ENCODE measurements at places on chromosomes 3 and 15.

DNA sequence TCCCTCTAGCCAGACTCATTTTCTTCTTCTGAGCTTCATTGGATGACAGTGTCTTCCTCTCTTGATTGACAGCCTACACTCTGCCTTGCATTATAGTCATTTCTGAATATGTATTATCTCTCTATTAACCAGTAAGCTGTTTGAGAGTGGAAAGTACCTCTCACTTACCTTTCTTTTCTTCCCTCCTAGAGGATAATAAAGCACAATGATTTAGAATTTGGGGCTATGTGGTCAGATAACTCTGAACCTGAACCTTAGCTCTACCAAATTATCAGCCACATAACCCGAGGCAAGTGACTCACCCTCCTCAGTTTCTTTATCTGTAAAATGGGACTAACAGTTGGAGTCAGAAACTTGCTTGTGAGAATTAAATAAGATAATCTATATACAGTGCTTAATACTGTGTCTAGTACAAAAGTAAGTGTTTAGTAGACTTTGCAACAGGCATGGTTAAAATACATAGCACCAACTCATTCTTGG, 331.8 kb upstream of the TBL1XR1 start:
- DNase-seq: no peak

GRCh38 chr3:22236490-22237270, 485.7 kb upstream of the ZNF385D start:
- DNase-seq: no peak

DNA sequence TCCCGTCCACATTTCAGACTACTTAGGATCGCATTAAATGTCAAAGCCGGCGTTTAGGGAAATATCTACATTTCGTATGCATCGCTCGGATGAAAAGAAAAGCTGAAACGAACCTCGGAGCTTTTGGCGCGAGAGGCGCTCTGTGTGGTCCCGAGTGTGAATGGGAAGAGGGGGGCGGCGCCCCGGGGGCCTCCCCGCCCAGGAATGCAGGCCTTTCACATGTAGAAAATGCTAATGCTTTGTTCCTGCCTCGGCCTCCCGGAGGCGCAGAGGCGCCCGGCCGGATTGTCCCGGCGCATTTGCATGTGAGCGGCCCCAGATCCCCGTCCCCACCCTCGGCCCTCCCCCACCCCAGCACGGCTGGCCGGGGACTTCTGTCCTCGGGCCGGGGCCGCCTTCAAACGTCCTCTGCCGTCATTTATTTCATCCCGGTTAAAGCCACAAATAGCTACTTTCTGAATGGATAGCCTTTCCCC, 37.0 kb upstream of the TRIM71 start:
- no peak for DNase-seq

DNA sequence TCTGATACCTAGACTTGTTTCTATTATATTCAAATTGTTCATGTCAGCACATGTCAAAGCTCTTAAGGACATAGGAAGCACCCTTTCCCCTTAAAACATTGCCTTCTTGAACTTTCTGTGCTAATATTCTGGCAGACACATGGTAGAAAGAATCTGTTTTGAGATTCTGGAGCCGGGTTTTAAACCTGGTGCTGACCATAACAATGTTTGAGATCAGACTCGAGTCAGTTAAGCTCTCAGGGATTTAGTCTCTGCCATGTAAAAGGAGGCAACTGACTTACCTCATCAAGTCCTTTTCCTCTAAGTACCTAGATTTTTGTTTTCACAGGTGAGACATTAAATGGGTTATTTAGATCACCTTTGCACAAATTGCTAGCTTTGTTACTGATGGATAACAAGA, 38.9 kb downstream of the RBMS3 start:
- no peak for DNase-seq

DNA sequence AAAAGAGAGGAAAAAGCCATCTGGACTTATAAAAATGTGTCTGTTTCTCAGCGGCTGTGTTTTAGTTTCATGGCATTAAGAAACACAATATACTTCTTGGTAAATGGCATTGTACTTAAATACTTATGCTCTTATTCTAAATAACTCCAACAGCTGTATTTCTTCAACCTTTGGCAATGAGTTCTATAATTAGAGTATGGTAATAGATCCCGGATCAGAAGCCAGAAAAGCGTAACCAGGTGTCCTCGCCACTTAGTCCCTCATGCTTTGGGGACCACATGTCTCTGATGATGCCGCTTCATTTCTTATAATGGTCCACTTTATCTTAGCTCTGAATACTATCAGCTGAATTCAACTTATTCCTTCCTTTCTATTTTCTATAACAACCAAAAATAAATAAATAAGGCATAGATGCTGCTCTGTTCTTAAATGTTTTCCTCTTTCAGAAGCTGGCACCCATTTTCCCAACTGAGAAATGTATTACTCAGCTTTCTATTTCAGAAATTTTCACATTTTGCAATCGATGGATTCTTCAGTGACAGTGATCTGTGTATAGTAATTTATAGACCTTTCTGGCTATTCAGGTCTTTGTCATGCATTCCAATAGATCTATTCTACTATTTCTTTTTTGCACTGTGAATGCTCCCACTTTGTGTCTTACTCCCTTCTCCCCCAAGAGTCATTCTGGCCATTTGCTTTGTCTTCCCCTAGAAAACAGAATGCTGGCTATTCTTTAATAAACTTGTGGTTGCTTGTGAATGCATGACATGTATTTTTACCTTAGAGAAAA, 87.6 kb upstream of the KBTBD8 start:
- DNase-seq: no peak

DNA sequence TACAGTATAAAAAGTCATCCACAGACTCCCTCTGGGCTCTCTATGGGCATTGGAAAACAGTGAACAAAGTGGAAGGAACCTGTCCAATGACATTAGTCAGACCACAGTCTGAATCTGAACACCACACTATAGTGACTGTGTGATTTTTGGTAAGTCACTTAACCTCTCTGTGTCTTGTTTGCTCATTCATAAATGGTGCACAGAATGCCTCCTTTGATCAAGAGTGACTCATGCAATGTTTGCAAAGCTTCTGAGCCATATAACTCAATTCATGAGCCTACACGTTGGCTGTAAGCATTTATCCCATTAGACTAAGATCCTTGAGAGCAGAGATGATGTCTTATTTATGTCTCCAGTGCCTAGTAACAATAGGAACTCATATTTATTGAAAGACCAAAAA, 46.7 kb downstream of the SV2B start:
- no peak for DNase-seq

GRCh38 chr15:57887825-57888224, 177.7 kb downstream of the ALDH1A2 start:
- no peak for DNase-seq

DNA sequence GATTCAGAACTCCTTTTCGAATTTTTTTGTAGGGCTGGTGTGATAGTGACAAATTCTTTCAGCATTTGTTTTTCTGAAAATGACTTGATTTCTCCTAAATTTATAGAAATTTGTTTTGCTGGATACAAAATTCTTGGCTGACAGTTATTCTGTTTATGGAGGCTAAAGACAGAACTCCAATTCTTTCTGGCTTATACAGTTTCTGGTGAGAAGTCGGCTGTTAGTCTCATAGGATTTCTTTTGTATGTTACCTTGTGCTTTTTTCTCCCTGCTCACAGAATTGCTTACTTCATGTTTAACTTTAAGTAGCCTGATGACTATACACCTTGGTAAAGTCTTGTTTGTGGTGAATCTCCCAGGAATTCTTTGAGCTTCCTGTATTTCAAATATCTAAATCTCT, 1264.6 kb downstream of the NSUN3 start:
- no peak for DNase-seq

Data from GM04503 (cell line).